Bronchial epithelial cell (primary cell): ENCODE measurements at places on chromosomes 4 and X. TPM values are rescaled to one million over a fixed set of nuclear protein-coding genes. Genes with fewer than 3 reads are reported as not detected.

RBMXL3 gene
- not detected in 2 replicates for total RNA-seq

FRG2 gene
- total RNA-seq, result not detected in 2 replicates

DNA sequence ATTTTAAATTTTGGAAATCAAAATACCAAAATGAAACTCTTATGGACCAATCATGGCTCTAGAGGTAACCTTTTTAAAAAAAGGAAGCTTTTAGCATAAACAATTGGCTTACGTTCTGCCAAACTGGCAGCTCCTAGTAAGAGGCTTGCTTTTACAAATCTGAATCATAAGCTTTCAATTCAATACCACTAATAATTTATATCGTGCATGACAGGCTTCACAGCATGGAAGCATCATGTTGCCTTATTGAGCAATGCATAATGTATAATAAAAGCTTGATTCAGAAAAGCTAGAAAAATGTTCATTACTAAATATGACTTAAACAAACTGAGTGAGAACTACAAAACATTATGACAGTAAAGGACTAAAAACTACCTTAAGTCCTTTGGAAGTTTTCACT, 280.9 kb downstream of the IQCM start:
- no peak for DNase-seq

- DNase-seq, result no peak
Observed at GRCh38 chr4:44725166-44725565, 1.2 kb downstream of the GNPDA2 start.

DNA sequence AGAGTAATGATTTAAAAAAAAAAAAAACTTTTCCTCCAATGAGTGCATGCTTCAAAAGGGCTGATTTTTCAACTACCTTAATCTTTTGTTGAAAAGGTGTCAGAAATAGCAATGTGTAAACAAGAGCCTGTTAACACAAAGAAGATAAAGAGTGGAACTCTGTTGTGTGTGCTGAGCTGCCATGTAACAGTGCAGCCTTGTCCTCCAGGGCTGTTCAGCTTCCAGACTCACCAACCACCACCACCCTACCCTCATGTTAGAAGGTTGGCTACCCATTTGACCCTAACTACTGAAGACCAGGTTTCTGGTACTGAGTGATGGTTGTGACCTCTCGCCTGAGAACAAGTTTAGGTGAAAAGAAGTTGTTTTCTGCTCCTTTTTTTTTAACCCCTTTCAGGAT, 222.8 kb upstream of the TEX13C start:
- no peak for DNase-seq

DNA sequence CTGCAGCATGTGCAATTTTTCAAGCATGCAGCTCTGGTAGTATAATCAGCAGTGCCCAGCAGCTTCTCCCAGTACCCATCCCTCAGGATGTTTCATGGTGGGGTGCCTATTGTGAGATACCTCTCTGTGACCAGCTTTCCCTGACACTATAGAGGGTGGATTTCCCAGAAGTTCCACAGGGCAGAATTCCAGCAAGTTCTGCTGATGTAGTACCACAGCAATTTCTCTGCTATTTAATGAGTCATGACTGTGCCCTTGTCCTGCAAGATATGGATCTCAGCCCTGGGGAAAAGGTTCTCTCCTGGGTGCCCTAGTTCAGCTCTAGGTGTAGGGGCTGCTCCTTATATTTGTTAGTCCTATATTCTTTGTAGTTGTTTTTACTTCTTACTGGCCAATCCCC, 174.8 kb downstream of the ENOX2 start:
- DNase-seq, result peak; percentile 37

VGLL1 gene
- 0.26 and 0.77 TPM in 2 replicates for total RNA-seq

- DNase-seq, result no peak
Observed at GRCh38 chrX:47595716-47596251, 13.5 kb downstream of the TIMP1 start.

TAF7L gene
- under 0.01 TPM in 1 of 2 replicates, not detected in the other for total RNA-seq

DNA sequence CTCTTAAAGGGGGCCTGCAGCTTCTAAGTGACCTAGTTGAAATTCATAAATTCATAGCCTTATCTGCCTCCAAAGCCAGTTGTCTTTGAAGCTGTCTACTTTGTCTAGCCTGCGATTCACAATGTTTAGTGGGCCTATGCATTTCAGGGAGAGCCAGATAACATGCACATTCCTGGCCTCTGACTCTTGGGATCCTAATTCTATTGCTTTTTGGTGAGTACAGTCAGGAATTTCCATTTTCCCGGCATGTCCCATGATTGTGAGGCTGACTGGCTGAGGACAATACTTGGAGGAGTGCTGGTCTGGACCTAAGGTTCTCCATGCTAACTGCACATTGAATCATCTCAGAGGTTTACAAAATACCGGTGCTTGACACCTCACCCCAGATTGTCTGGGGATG, 155.0 kb downstream of the MSL3 start:
- DNase-seq, result no peak

STK32B gene
- under 0.01 TPM in 1 of 2 replicates, not detected in the other for total RNA-seq

TAF1 gene
- total RNA-seq, result 25.3 and 31.0 TPM in 2 replicates

CCDC158 gene
- total RNA-seq, result under 0.01 and 0.13 TPM in 2 replicates

DNA sequence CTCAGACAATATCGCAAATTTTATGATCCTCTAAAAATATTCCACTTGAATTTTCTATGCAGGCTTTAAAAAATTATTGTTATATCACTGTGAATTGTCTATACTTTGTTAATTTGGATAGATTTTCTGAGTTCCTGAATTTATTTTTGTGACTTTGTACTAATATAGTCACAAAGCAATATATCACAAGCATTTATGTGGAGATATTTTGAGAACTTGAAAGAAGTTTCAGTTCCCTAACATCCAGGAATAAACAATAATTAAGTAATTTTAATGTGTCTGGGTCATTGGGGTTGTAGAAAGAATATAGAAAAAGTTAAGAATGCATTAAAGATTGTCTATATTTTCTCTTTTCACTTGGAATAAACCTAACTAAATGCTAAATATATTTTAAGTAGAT, 32.0 kb downstream of the CXCL8 start:
- no peak for DNase-seq

CCDC149 gene
- 4.2 and 5.1 TPM in 2 replicates for total RNA-seq

MUC7 gene
- total RNA-seq, result not detected in 2 replicates

ZCCHC18 gene
- total RNA-seq, result not detected in 2 replicates

DNA sequence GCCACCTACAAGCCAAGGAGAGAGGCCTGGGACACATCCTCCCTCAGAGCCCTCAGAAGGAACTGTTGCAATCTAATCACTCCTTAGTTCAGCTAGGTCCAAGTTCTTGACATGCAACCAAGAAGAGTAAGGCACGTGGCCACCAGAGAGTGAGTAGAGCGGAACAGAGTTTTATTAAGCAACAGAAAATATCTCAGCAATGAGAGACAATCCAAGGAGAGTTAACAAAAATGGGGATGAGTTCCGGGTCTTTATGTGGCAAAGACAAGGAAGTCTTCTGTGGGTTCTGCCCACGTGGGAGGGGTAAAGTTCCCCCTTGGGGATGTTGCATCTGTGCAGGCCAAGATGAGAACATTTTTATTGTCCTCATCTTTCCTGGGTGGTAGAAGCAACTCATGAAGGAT, 38.5 kb upstream of the PROM1 start:
- DNase-seq, result no peak

DNA sequence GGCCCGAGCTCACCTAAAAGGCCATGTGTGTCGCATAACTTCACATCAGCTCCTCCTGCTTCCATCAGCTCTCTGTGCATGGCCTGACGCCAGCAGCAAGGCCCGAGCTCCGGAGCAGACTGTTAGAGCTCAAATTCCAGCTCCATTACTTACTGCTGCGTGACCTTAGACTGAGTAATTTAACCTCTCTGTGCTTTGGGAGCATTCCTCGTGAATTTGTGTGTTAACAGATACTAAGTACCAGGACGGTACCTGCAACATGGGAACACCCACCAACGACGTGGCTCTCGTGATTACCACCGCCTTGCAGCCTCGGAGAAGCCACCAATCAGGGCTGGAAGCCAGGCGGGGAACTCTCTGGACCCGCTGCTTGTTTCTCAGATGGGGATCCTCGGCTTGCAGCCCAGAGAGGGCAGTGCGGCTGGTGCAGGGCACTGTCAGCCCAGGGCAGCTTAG, 12.9 kb downstream of the LETM1 start:
- DNase-seq, result no peak

CYBB gene
- not detected in 2 replicates for total RNA-seq

GRCh38 chr4:150332086-150332485, 249.9 kb upstream of the MAB21L2 start:
- peak; percentile 12 for DNase-seq

GASK1B gene
- total RNA-seq, result 1.2 and 2.1 TPM in 2 replicates

DNA sequence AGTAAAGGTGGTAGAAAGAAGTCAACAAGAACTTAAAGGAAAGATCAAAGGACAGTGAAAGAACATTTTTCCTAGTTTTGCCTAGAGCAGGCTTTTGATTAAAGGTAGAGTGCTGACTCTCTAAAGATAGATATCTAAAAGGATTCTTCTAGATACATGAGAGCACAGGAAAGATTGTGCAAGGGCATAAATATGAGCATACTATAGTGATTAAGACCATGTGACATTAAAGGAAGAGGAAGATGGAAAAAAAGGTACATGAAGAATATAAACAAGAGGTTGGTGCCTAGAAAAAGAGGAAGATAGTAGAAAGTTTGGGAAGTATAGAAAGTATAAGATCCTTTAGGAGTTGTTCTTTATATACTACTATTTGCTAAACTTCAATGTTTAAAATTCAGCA, 26.1 kb upstream of the TET2 start:
- no peak for DNase-seq

UGT2B17 gene
- 0.13 TPM in 1 of 2 replicates, not detected in the other for total RNA-seq

GRCh38 chr4:33649015-33649414, 2595.3 kb downstream of the ARAP2 start:
- peak; percentile 10 for DNase-seq
